ENCODE measurements at places on chromosomes 7 and 10.

- no peak for DNase-seq
Measured at GRCh38 chr10:102988404-102989314, 70.6 kb downstream of the CNNM2 start.

DNA sequence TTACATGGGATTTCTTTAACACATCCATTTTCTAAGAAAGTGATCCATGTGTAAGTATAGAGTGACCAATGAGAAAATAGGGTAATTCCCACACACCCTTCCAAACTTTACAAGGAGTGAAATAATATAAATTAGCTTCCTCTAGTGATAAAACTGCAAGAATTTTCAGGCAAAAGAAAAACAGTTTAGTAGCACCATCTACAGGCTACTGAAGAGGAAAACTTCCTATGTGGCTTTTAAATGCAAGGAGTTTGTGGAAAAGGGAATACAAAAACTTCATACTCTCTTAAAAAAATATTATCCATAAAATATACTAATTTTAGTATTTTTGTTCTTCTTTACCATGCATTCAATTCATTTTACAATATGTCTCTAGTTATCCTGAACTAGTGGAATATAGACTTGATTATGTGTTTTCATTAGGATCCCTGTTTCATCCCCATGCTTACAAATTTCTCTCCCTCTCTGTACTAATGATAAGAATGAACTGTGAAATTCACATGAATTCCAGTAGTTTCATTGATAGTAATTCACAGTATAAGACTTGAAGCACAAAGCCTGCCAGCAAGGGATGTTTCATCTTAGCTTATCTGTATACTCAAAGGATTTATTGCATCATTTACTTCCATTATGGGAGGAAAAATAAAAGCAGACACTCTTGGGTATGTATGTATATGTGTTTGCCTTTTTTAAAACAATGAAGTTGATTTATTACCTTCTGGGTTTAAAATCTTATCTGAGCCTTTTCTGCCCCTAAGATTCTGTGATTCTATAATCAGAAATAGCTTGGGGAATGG, 442.9 kb downstream of the AUTS2 start:
- DNase-seq, result no peak

GRCh38 chr7:33796538-33796937, 108.8 kb upstream of the BMPER start:
- no peak for DNase-seq

DNA sequence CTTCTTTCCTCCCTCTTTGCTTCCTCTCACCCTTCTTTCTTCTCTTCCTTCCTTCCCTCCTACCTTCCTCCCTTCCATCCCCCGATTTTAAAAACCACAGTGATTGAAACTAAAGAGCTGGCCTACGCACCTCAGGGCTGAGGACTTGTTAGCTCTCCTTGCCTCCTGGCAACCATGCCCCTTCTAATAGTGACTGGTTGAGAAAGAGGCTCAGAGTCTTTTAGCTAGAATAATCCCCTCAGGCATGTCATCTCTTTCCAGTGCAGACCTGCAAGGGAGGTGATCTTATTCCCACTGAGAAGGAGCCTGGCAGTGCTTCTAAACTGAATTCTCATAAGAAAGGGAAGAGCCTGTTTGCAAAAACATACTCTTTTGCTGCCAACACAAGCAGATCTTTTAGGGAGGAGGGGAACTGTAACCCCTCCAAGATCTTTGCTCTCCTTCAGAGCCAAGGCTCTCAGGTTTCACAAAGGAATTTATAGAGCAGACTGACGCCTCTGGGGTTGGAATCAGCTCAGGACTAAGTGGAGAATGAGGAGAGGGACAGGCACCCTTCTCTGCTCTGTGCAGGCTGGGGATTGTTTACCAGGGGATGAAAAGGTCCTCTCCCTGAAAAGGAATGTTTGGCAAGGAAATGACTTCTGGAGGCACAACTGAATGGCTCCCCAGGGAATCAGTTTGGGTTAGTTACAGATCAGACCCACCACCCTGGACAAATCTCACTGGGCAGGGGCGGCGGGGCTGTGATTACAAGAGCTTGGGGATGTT, 9.4 kb upstream of the ANKRD1 start:
- no peak for DNase-seq

GRCh38 chr7:134520130-134520529, 7.2 kb upstream of the AKR1B10 start:
- DNase-seq, result no peak

- no peak for DNase-seq
Measured at GRCh38 chr10:121828045-121828444, 99.8 kb downstream of the ATE1 start.

DNA sequence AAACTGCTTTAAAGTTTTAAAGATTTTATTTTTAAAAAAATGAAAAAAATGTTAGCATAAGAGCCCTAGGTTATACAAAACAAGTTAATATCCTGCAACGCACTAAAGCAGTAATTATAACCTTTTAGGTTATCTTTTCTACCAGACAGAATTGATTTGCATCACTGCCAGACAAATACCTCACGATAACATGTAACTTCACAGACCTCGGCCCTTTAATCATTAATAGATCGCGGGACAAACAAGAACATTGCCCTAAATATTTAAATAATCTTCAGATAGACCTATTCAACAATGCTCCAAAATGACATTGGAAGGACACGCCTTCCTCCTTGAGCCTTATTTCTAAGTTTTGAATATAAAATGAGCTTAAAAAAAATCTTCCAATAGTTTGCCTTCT, 23.8 kb upstream of the C7orf33 start:
- DNase-seq, result no peak

DNA sequence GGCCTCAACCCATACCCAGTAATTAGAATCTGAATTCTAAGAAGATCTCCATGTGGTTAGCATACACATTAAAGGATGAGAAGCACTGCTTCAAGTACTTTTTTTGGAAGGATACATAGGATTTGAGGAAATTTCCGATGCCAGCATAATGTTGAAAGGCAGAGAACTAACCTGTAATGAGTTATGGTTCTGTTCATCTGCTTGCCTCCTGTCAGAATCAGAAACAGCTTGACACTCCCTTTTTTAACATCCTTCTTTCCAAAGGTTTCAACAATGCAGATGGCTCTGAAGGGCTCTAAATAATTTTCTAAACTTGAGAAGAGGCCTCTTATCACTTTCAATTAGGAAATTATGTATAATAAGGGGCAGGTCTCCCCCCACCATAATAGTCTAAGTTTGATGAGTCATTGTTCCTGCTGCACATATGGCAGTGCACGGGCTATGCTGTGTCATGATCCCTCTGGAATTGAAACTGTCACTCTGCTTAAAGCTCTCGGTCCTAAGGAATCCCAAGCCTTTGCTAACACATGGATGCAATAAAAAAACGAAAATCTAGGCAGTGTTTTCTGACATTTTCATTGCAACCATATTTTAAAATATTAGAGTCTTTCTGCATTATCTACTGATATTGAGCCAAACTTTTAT, 291.2 kb upstream of the FZD1 start:
- DNase-seq, result no peak

DNA sequence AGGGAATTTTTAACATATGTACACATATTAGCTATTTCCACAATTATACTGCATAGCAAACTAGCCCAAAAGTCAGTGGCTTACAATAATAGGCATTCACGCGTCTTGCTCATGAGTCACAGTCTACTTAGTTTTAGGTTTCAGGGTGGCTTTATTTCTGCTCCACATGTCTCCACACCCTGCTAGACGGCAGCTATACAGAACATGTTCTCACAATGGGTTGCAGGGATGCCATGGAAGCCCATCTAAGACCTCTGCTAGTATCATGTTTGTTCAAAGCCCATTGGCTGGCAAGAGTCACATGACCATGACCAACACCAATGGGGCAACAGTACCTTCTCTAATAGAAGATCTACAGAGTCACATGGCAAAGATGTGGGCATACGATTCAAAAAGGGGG, 96.3 kb upstream of the NEBL start:
- no peak for DNase-seq

GRCh38 chr10:58275261-58275660, 6.3 kb downstream of the CISD1 start:
- no peak for DNase-seq

- no peak for DNase-seq
Measured at GRCh38 chr10:45279682-45280081, 35.7 kb downstream of the OR13A1 start.

- DNase-seq, result no peak
Measured at GRCh38 chr7:97089771-97090170, 27.7 kb upstream of the SDHAF3 start.

DNA sequence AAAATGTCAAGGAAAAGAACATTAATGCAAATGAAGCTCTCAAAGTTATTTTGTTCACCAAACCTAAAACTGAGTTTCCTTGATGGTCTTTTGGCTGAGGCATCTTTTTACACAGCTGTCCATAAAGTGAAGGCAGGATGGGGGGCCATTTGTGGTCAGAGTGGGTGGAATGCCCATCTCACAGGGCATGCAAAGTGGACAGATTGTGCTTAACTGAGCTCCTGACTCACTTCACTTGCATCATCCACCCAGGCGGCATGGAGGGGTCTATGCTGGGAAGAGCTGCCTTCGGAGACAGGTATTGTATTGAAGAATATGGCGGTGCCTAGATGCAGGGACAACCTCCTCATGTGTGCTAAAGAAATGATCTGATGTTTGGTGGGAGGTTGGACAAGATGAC, 905.3 kb downstream of the KCNMA1 start:
- DNase-seq, result no peak

DNA sequence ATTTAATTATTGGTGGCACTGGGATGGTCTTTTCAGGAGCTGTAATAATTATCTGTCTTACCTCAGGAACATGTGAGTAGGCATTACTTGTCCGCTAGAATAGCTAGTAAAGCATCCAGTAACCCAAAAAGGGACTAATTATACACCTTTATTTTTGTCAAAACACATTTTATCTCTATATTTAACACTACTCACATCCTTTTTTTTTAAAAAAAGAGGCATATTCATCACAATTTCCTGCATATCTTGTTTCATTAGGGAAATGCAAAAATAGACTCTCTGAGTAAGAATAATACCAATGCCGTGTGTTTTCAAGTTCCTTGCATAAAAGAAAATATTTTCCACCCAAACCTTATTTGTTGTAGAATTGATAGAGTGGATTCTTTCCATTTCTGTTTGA, 99.5 kb downstream of the VTI1A start:
- DNase-seq, result no peak

DNA sequence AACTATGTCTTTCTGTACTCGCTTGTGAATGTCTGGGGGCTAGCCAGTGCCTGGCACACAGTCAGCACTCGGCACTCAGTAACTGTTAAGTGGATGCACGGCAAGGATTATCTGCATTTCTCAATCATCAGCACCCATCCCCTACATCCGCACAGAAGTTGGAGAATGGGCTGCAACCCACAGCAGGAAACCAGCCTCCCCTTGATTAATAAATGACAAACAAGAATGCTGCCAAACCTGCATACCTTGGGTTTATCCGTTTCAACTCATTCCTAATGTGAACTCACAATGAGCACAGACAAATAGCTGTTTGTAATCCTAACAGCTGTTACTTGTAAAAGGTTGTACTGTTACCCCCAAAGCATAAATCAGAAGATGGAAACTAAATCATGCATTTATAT, 28.9 kb downstream of the PPP1R3C start:
- no peak for DNase-seq

- DNase-seq, result no peak
Measured at GRCh38 chr7:55494951-55495350, 77.4 kb downstream of the VOPP1 start.
